Ecto neural progenitor cell (in vitro differentiated cells): ENCODE measurements at places on chromosomes 3 and 15.

GRCh38 chr15:81941479-81941878, 104.3 kb downstream of the MEX3B start:
- no peak for DNase-seq

- no peak for DNase-seq
Observed at GRCh38 chr15:99582508-99582960, 16.8 kb downstream of the MEF2A start.

- no peak for DNase-seq
Observed at GRCh38 chr3:39147711-39148434, 5.5 kb downstream of the CSRNP1 start.

- DNase-seq: no peak
Observed at GRCh38 chr3:195769551-195769950, 42.2 kb downstream of the MUC4 start.

GRCh38 chr3:183824761-183825455, 469 bp downstream of the MAP6D1 start:
- peak; percentile 70 for DNase-seq

DNA sequence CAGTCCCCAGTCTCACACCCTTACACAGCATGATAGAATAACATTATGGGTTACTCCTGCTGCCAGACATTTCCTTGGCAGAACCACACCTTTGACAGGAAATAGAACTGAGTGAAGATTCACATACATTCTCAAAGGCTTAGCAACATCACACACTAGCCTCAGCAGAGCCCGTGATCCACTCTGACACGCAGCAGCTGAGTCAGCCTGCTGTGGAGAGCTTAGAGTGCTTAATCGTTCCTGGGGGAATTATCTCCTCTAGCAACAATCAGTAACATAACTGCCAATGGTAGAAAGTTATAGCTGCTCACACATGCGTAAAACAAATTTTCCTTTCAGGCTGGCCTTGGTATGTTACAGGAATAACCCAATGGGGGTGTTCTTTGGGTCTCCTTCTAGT, 382.1 kb downstream of the GAP43 start:
- no peak for DNase-seq

DNA sequence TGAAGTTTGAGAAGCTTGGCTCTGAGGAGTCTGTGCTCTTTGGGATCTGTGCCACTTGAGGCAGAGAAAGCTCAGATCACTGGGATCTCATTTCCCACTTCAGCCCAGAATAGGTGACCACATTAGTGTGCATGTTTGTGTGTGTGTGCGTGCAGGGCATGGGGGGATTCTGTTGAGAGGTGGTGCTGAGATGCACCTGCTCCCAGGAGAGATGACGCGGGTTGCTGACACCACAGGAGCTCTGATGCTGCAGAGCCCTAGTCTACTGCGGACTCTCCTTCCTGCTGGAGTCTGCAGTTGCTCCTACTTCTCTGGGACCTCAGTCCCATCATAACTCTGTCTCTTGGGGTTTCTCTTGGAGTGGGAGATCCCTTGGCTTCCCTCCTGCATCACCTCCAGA, 14.7 kb upstream of the CTXND1 start:
- DNase-seq: no peak

GRCh38 chr3:54968546-54969172, 40.8 kb upstream of the LRTM1 start:
- no peak for DNase-seq

DNA sequence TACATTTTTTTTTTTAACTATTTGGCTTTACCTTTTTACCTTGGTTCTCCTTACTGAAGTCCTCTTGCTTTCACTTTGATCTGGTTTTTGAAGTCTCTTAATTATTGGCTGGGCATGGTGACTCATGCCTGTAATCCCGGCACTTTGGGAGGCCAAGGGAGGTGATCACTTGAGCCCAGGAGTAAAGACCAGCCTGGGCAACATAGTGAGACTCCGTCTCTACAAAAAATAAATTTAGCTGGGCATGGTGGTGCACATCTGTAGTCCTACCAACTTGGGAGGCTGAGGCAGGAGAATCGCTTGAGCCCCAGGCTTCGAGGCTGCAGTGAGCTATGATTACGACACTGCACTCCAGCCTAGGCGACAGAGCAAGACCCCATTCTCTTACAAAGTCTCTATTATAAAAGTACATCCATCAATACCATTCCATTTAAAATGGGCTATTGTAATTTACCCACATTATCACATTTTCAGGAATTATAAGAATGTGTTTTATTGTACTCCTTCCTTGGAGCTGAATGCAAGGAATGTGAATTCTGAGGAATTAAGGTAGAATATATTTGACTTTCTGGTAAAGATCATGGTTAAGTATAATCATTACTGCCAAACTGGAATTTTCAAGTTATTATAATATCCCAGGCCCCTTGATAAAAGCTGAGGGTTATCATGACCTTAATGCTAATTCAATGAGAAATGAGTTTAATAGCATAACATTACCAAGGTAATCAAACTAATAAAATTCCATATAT, 49.0 kb downstream of the MSL2 start:
- no peak for DNase-seq

GRCh38 chr3:40930131-40930538, 269.2 kb upstream of the CTNNB1 start:
- no peak for DNase-seq

GRCh38 chr3:195251336-195252065, 19.5 kb downstream of the XXYLT1 start:
- no peak for DNase-seq

DNA sequence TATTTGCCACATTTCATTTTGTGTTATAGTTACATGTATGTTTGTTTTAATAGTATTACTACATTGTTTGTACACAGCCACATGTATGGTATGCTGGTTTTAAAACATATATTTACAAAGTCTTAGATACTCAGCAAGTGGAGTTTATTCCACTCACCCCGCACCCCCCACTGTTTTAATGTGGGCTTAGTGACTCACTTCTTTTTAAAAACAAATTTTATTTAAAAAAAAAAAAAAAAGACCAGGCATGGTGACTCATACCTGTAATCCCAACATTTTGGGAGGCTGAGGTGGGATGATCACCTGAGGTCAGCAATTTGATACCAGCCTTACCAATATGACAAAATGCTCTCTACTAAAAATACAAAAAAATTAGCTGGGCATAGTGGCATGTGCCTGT, 26.9 kb upstream of the TJP1 start:
- DNase-seq: no peak

GRCh38 chr15:57720867-57721266, 14.4 kb downstream of the POLR2M start:
- DNase-seq: no peak

- DNase-seq: no peak
Observed at GRCh38 chr3:55343486-55344357, 143.4 kb downstream of the WNT5A start.

- DNase-seq: no peak
Observed at GRCh38 chr15:101384276-101384675, 89.2 kb upstream of the SNRPA1 start.

DNA sequence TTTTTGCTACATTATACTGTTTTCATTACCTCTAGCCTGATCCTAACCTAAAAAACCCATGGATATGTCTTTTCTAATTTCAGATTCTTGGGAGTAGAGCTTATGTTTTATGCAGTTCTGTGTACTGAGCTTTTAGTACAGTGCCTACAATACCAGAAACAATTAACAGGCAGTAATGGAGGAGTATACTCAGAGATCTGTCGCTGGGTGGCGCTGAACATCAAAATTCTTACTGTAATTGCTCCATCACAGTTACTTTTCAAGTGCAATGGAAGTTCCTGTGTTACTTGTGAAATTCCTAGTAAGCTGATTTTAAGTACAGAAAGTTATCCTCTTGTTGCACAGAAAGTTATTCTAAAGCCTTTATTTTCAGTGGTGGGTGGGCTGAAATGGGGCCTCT, 66.9 kb downstream of the RNF13 start:
- peak; percentile 52 for DNase-seq

DNA sequence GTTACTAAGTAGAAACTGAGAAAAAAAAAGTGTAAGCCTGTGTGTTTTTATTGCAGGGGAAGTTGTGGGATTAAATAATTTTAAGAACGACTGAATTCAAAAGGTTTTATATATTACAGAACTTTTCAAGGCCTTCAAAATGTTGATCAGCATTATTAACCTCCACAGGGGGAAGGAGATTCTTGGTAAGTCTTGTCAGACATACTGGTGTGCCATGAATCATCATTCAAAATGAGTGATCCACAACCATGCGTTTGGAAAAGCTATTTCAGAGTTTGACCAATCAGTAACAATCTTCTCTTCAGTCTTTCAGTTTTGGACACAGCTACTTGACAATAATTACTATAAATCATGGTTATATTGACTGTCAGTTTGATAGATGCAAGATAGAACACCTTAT, 70.2 kb downstream of the ADAMTS9 start:
- DNase-seq: no peak

- no peak for DNase-seq
Observed at GRCh38 chr3:134339913-134340312, 34.3 kb downstream of the AMOTL2 start.

DNA sequence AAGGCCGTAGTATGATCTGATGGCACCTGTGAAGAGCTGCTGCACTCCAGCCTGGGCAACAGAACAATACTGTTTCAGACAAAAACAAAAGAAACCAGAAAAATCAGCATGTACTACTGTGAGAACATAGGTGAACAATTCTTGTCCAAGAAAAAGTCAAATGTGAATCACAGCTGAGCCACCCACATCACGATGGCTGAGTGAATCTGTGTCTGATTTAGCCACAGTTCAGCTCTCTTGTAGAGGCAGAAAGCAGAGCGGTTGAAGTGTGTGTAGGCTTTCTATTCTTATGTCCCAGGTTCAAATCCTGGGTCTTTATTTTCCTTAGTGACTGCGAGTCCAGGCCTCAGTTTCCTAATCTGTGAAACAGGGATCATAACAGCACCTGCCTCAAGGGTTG, 4.4 kb upstream of the FURIN start:
- no peak for DNase-seq

GRCh38 chr15:50138391-50138790, 19.4 kb upstream of the ATP8B4 start:
- no peak for DNase-seq

GRCh38 chr15:63046917-63047760, 4.6 kb downstream of the TPM1 start:
- no peak for DNase-seq

DNA sequence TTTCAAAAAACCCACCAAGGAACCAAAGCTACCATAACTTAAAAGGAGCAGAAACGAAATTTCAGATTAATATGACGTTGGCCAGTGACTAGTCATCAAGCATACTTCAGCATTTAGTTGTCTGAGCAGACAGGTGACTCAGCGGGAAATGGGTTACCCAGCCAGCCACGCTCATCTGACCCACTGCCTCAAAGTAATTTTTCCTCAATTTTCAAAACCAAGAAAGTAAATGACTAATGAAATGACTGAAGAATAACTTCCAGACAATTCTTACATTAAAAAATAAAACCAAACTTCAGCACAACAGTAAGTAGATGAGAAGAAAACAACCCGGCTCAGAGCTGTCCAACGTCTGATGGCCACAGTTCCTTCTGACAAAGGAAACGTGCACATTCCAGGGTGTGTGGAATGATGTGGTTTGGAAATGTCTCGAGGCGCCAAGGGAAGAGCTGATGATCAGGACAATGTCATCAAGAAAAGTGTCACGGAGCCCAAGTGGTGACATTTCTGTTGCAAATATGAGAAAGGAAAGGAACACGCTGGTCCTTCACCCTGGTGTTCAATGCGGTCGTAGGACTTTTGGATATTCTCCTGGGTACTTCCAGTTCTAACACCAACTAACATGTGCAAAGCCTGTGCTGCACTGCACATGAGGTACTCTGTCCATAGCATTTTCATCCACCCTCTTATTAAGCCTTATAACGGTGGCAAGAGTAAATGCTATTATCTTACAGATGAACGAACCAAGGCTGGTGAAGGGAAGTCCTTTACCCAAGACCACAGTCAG, 79.1 kb downstream of the FOXP1 start:
- DNase-seq: no peak

- no peak for DNase-seq
Observed at GRCh38 chr3:4794331-4794730, 184.9 kb upstream of the BHLHE40 start.

- no peak for DNase-seq
Observed at GRCh38 chr3:112394003-112394640, 61.2 kb downstream of the CD200 start.

- DNase-seq: no peak
Observed at GRCh38 chr3:88480822-88481221, 331.1 kb downstream of the C3orf38 start.

DNA sequence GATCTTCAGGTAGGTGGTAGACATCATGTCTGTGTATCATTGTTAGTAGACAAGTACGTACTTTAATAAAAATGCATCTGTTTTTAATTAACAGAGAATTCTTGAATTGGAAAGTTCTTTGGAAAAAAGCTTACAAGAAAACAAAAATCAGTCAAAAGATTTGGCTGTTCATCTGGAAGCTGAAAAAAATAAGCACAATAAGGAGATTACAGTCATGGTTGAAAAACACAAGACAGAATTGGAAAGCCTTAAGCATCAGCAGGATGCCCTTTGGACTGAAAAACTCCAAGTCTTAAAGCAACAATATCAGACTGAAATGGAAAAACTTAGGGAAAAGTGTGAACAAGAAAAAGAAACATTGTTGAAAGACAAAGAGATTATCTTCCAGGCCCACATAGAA, 149.1 kb upstream of the LRRFIP2 start:
- no peak for DNase-seq

DNA sequence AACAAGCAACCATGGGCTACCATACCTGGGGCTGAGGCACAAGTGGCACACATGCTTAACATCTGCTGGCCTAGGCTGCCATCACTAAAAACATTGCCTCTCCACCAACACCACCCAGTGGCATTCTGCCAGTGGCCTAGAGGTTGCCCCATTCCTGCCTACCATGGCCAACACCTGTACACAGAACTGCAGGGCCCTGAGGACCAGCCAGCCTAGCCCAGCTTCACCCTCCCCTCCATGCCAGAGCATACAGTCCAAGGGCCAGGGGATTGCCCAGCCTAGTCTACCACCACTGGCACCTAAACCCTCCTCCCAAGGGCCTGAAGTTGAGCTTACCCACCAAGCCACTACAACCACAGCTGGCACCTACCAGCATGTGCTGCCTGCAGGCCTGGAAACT, 35.3 kb downstream of the NEK10 start:
- no peak for DNase-seq

GRCh38 chr15:38129531-38130204, 123.0 kb upstream of the SPRED1 start:
- peak; percentile 51 for DNase-seq

DNA sequence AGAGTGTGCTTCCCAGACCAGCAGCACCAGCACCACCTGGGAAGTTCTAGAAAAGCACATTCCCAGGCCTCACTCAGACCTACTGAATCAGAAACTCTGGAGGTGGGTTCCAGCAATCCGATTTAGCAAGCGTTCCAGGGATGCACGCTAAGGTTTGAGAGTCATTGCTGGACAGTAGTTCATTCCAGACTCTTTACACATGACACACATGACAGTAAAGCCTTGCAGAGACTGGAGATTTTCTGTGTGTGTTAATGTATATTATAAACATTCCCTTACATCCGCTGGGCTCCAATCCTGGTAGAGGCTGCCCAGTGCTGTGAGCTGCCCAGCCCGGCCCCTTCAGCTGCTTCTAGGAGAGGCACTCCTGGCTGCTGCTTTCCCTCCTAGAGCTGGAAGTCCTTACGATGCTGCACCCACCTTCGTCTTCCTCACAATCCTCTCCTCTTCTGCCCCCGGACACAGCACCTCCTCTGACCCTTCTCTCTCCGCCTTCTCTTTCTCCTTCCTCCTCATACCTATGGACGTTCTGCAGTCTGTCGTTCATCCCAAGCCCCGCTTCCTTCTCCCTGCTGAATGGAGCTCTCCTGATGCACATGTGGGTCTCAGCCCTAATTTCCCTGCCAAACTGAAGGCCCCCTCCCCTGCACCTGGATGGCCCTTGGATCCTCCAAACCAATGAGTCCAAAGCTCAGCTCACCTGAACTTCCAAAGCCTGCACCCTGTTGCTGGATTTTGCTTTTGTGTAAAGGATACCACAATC, 44.4 kb downstream of the ITGA11 start:
- DNase-seq: peak; percentile 29
